ENCODE measurements at places on chromosomes 16 and 17.
A peak's percentile ranks its signal among the peaks of the same experiment; 100 is the strongest.

DNA sequence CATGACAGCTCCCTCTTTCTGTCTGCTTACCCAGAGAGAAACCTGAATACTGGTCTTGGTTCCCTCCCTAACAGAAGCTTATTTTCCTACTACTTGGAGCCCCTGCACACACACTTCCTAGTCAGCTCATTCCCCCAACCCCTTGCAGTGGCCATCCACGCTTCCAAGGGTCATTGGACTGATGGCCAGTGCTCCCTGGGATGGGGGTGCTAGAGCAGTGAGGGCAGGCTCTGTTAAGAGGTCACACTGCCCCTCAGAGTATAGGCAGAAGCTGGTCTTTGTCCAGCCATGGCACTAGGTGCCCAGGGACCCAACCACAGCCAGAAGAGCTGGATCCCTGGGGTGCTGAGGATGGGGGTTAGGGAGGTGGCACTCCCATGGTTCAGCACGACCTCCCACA, 12.5 kb downstream of the DRC3 start:
- no peak for DNase-seq

DNA sequence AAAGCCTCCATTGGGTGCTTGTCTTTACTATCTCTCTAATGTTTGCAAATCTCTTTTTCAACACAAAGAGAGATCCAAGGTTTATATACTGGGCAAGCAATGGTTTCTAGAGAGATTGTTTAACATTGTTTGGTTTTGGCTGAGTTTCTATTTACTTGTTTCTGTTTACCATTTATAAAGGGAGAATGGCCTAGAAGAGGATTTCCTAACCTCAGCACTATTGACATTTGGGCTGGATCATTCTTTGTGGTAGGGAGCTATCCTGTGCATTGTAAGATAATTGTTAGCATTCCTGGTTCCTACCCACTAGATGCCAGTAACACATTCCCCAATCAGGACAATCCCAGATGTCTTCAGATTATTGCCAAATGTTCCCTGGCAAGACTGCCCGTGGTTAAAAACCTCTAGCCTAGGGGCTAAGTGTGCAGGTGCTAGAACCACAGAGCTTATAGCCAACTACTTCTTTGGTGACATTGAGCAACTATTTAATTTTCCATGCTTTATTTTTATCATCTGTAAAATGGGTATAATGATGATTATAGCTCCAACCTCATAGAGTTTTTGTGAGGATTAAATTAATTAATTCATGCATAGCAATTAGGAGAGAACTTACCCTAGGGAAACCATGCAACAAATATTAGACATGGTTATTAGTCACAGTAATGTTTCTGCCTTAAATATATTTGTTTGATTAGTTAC, 413.9 kb upstream of the MAF start:
- no peak for DNase-seq

GRCh38 chr17:80455784-80456183, 20.6 kb downstream of the NPTX1 start:
- DNase-seq: no peak

DNA sequence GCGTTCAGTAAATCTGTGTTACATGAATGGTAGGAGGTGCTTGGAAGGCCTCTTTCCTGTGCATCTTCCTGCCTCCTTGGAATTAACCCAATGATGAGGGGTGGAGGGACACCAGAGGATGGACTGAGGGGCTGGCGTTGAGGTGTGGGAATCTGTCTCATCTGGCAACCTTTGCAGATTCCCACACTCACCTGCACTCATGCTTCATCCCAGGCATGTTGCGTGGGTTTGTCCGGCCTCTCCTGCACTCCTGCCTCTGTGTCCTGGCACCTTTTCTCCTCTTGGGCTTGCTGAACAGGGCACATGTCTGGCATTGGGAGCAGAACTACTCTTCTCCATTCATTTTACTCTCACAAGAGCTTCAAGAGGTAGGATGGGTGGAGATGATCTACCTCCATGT, 3.1 kb upstream of the IGFBP4 start:
- no peak for DNase-seq

- DNase-seq: no peak
Measured at GRCh38 chr16:46582313-46582712, 38.9 kb downstream of the SHCBP1 start.

DNA sequence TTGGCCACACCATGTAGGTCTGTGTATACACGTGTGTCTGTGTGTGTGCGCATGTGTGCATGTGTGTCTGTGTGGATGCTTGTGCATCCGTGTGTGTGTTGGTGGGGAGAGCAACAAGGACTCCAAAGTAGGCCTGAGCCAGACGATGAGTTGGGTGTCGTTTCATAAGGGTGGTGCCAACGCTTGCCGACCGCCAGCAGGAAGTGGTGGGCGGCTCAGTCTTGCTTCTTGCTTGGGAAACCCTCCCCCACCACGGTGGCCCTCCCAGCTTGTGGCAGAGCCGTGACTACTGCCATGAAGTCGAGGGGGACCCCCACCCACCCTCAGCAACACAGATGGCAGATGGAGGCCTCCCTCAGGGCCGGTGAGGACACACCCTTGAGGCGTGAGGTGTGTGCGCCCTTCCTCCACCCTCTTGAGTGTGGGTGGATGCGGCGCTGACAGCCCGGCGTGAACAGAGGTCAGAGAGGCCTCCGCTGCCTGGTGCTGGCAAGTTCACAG, 17.5 kb downstream of the SBK1 start:
- DNase-seq: peak; percentile 80
